GM23338 (cell line): ENCODE measurements at places on chromosomes 5 and 9.

DNA sequence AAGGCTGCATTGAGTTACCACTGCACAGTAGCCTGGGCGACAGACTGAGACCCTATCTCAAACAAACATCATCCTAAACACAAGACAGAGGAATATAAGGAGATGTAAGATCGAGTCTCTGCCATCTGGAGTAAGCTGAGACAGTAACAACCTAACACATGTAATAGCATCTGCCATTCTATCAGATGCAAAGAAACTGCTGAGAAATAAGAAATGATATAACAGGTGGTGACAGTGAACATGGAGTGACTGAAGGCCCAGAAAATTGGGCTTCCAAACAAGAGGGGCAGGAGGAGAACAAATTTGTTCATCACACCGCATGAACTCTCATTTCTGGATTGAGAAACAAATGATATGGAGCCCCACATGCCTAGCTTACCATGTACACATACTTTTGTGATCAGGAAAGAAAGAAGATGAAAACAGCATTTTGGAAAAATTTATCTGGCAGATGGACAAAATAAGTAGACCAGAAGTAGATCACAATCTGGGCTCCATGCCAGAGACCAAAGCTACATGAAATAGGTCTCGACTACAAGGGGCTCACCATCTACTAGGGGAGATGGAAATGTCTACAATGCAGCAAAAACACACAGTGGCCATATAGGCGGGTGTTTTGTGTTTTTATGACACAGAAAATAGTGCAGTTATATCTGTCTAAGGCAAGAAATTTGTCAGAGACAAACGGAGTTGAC, 45.5 kb downstream of the ECPAS start:
- H3K4me1 ChIP-seq = 0 out of 2 replicates have a peak, but pooled peaks cover 12% of the 10 kb centered on the region
- no peaks in the 10 kb centered on the region for H3K27me3 ChIP-seq

- peaks cover 3% of the 10 kb centered on the region; the same call in 1 of the 2 replicates for H3K4me1 ChIP-seq
- no peak overlapping the region for H3K4me3 ChIP-seq
- H3K27ac ChIP-seq = no peak overlapping the region
- no peaks in the 10 kb centered on the region for H3K36me3 ChIP-seq
Measured at GRCh38 chr5:54462281-54462680, 6.8 kb downstream of the HSPB3 start.

GRCh38 chr9:18074041-18074440, 399.9 kb upstream of the ADAMTSL1 start:
- H3K27ac ChIP-seq = no peak overlapping the region
- DNase-seq = peak; percentile 1
- no peaks in the 10 kb centered on the region for H3K27me3 ChIP-seq
- H3K36me3 ChIP-seq = no peaks in the 10 kb centered on the region; the same call in 1 of the 2 replicates
- no peaks in the 10 kb centered on the region for H3K4me1 ChIP-seq

GRCh38 chr5:133885566-133885965, 82.9 kb downstream of the C5orf15 start:
- H3K4me3 ChIP-seq = no peak overlapping the region
- no peak for DNase-seq
- H3K27ac ChIP-seq = no peak overlapping the region
- H3K36me3 ChIP-seq = no peaks in the 10 kb centered on the region

GRCh38 chr9:132125361-132125760, 36.5 kb upstream of the NTNG2 start:
- H3K27me3 ChIP-seq = 0 out of 2 replicates have a peak, but pooled peaks cover 7% of the 10 kb centered on the region
- H3K27ac ChIP-seq = peak overlapping the region; percentile 26; the same call in 1 of the 2 replicates
- peak; percentile 72 for DNase-seq
- H3K36me3 ChIP-seq = no peaks in the 10 kb centered on the region
- H3K4me1 ChIP-seq = peaks cover 43% of the 10 kb centered on the region
- H3K4me3 ChIP-seq = peak overlapping the region; percentile 29; the same call in 1 of the 2 replicates

- DNase-seq = no peak
- peaks cover 3% of the 10 kb centered on the region; the same call in 1 of the 2 replicates for H3K36me3 ChIP-seq
- no peak overlapping the region; the same call in 1 of the 2 replicates for H3K27ac ChIP-seq
Measured at GRCh38 chr9:87517732-87518131, 20.1 kb downstream of the DAPK1 start.

DNA sequence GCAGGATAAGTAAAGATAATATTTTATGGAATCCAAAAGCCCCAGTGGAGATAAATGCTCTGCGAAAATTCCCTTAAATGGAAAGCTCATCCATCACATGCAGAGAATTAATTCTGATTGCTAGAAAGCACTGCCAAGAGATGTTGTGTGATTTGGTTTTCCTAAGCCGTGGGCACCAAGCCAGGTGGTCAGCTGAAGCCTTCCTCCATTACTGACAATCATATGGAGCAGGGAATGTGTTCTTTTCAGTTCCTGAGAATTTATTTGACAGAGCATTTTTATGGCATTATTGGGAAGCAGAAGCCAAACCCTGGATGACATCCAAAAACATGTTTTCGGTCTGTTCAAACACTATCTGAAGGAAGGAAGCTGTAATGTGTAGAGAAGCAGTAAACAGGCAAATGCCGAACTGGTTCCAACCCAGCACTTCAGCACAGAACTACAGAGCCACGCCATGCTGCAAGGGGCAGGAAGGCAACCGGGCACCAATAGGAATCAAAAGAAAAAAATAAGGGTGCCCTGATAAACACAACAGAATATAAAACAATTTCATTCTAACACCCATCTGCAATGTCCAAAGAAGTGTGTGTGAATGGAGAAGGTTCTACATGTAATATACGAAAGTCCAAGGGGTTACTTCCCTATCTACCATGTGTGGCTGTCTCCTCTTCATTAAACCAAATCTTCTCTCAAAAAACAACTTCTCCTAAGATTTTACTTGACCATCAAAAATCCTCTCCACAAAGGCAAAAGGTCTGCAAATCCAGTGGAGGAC, 12.3 kb downstream of the ARSB start:
- no peak overlapping the region for H3K4me3 ChIP-seq
- DNase-seq = no peak
- H3K27me3 ChIP-seq = no peaks in the 10 kb centered on the region

- H3K4me1 ChIP-seq = no peaks in the 10 kb centered on the region
- no peak for DNase-seq
- H3K36me3 ChIP-seq = no peaks in the 10 kb centered on the region
- no peak overlapping the region for H3K27ac ChIP-seq
- H3K27me3 ChIP-seq = no peaks in the 10 kb centered on the region
Measured at GRCh38 chr5:149323621-149324205, 21.6 kb upstream of the GRPEL2 start.

DNA sequence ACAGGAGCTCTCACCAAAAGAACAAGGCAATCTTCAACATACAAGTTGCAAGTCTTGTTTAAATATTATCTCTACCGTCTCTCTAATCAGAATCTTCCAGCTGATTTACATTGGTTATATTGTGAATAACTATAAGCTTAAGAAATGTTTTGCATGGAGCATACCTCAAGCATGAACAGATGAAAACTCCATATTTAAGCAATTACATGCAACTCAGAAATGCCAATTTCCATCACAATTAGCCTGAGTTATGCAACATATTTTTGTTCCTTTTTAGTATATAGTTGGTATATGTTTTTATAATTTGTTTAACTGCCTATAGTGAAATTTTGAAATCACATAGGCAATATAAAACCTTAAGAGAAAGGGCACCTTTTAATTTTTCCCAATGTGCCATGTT, 142.5 kb downstream of the DENND1A start:
- H3K27me3 ChIP-seq = no peaks in the 10 kb centered on the region
- no peaks in the 10 kb centered on the region for H3K36me3 ChIP-seq
- no peak overlapping the region for H3K4me3 ChIP-seq
- H3K27ac ChIP-seq = no peak overlapping the region

DNA sequence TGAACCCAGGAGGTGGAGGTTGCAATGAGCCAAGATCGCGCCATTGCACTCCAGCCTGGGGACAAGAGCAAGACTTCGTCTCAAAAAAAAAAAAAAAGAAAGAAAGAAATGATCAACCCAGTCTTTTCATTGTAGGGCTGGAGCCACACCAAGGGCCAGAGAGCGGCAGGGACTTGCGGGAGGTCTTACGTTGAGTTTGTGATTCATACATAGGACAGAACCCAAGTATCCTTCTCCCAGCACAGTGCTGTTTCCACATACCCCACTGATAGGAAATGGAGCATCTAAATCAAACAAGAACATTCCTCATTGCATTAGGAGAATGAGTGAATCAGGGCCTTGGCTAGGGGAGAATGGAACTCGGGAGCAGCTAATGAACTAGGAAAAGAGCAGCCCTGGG, 3.5 kb upstream of the TNIP1 start:
- no peak overlapping the region for H3K27ac ChIP-seq
- H3K27me3 ChIP-seq = 0 out of 2 replicates have a peak, but pooled peaks cover 3% of the 10 kb centered on the region
- no peak for DNase-seq
- peaks cover 16% of the 10 kb centered on the region for H3K4me1 ChIP-seq
- no peaks in the 10 kb centered on the region for H3K36me3 ChIP-seq

DNA sequence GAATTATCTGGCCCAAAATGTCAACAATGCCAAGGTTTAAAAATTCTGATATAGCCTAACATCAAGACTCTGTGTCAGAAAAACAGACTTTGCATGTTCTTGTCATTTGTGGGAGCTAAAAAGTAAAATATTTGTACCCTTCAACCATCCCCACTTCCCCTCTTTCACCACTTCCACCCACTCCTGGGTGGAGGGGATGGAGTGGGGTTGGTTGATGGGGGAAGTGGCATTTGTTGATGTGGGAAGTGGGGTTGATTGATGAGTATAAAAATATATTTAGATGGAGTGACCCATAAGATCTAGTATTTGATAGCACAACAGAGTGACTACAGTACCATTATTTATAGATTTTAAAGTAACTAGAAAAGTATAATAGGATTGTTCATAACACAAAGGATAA, 55.0 kb upstream of the C9orf72 start:
- no peak for DNase-seq
- no peaks in the 10 kb centered on the region for H3K36me3 ChIP-seq
- peaks cover 4% of the 10 kb centered on the region; the same call in 1 of the 2 replicates for H3K4me1 ChIP-seq
- no peak overlapping the region for H3K27ac ChIP-seq
- no peak overlapping the region for H3K4me3 ChIP-seq

DNA sequence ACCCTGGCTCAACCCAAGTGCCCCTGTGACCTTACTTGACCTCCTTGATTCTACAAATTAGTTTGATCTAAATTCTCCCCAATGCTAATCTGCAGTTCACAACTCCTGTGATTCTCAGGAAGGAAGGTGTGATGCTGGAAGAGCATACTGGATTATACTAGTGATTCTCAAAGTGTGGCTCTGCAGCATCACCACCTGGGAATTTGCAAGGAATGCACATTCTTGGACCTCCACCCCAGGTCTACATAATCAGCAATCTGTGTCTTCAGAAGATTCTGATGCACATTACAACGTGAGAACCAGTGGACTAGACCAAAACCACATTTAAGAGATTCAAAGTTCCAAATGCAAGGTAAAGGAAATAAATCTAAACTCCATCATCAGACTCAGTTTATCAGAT, 198.6 kb downstream of the AGTPBP1 start:
- H3K36me3 ChIP-seq = no peaks in the 10 kb centered on the region
- no peak overlapping the region for H3K4me3 ChIP-seq
- no peaks in the 10 kb centered on the region for H3K27me3 ChIP-seq
- H3K4me1 ChIP-seq = peaks cover 9% of the 10 kb centered on the region; the same call in 1 of the 2 replicates
- no peak overlapping the region for H3K27ac ChIP-seq
